Large intestine (tissue), 12 donors: ENCODE measurements at places on chromosomes 6 and 20. TPM values are rescaled to one million over a fixed set of nuclear protein-coding genes. Genes with fewer than 3 reads are reported as not detected.
A peak's percentile ranks its signal among the peaks of the same experiment; 100 is the strongest.

FILIP1 gene
- 7.5 TPM for polyA plus RNA-seq

RPL10A gene
- polyA plus RNA-seq: 2,412 TPM

OGFRL1 gene
- 9.5 TPM for polyA plus RNA-seq

BPIFB1 gene
- not detected for polyA plus RNA-seq

KHDC1L gene
- 0.13 TPM for polyA plus RNA-seq

SAMD3 gene
- polyA plus RNA-seq: 3.6 TPM

PARD6B gene
- polyA plus RNA-seq: 10.9 TPM

GRCh38 chr6:11798096-11798495, 19.5 kb upstream of the ADTRP start:
- H3K4me1 ChIP-seq: peaks cover 17% of the 10 kb centered on the region
- no peaks in the 10 kb centered on the region for H3K36me3 ChIP-seq
- DNase-seq: no peak
- H3K27me3 ChIP-seq: no peaks in the 10 kb centered on the region
- H3K4me3 ChIP-seq: no peak overlapping the region

DNA sequence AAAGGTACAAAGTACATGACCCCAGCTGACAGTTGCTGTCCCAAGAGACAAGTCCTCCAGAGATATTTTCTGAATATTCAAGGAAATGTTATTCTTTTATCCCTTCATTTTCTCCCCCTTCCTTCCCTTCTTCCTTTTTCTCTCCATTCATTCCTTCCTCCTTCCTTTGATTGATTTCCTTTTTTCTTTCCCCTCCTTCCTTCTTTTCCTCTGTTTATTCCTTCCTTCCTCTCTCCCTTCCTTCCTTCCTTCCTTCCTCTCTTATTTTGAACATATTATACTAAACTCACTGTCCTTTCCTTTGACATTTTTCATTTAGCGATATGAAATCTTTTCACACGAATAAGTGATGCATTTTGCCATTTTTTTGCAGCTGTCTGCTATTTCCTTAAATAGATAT, 73.2 kb upstream of the HDDC2 start:
- H3K27me3 ChIP-seq: no peaks in the 10 kb centered on the region
- H3K27ac ChIP-seq: no peak overlapping the region
- H3K4me1 ChIP-seq: no peaks in the 10 kb centered on the region
- no peaks in the 10 kb centered on the region for H3K36me3 ChIP-seq

DNA sequence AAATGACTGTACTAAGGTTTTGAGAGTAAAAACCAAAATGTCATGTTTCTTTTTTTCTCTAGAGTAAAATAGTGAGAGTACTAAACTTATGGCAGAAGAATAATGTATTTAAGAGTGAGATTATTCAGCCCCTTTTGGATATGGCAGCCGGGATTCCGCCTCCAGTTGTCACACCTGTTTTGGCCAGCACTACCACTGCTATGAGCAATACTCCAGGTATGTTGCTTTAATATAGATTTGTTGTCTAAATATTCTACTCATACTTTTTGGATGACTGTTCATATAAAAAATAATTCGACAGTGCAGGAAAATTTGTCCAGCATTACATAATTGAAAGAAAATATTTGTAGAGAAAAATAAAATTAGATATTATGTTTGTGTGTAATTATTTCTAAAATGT, 59.5 kb downstream of the SCAF8 start:
- no peaks in the 10 kb centered on the region for H3K27me3 ChIP-seq
- DNase-seq: no peak
- no peak overlapping the region for H3K27ac ChIP-seq
- no peak overlapping the region for H3K4me3 ChIP-seq

GRCh38 chr20:15475483-15475882, 1097.8 kb downstream of the KIF16B start:
- no peaks in the 10 kb centered on the region for H3K27me3 ChIP-seq
- no peaks in the 10 kb centered on the region for H3K36me3 ChIP-seq
- H3K4me3 ChIP-seq: no peak overlapping the region

GRCh38 chr6:90008189-90008907, 114.1 kb downstream of the GJA10 start:
- no peaks in the 10 kb centered on the region for H3K4me1 ChIP-seq
- H3K4me3 ChIP-seq: no peak overlapping the region
- no peak for DNase-seq
- no peaks in the 10 kb centered on the region for H3K27me3 ChIP-seq
- H3K27ac ChIP-seq: no peak overlapping the region
- no peaks in the 10 kb centered on the region for H3K36me3 ChIP-seq

GRCh38 chr20:15069355-15069754, 731.9 kb upstream of the FLRT3 start:
- H3K4me3 ChIP-seq: no peak overlapping the region
- H3K36me3 ChIP-seq: no peaks in the 10 kb centered on the region
- no peak for DNase-seq
- H3K27me3 ChIP-seq: no peaks in the 10 kb centered on the region
- no peak overlapping the region for H3K27ac ChIP-seq
- no peaks in the 10 kb centered on the region for H3K4me1 ChIP-seq

DNA sequence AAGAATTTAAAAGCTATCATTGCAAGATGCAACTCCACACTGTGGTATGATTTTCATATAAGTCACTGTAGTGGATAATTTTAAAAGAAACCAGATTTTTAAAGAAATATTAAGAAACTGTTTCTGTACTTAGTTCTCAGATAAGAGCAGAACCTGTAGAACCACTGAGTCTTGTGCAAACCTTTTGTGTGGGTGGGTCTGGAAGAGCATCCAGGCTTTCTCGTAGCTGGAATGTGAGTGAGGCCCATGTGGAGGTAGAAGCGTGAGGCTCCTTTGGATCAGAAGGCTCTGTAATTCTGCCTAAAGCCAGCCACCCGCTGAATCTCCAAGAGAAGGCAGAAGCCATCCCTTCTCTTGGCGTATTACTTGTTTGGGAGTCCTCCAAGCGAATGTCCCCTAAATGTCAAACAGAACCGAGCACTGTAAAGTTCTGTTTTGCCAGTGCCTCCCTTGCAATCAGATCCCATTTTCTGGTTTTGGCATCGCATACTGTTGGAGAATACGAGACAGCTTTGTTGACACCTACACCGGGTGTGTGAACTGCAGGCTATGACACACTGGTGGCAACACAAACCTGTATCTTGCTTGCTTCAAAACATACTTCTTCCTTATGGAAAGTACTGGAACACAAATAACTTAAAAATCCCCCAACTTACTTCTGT, 188.7 kb downstream of the FOXC1 start:
- H3K4me3 ChIP-seq: no peak overlapping the region
- H3K27ac ChIP-seq: no peak overlapping the region
- no peaks in the 10 kb centered on the region for H3K36me3 ChIP-seq
- DNase-seq: no peak
- H3K4me1 ChIP-seq: peaks cover 29% of the 10 kb centered on the region

DNA sequence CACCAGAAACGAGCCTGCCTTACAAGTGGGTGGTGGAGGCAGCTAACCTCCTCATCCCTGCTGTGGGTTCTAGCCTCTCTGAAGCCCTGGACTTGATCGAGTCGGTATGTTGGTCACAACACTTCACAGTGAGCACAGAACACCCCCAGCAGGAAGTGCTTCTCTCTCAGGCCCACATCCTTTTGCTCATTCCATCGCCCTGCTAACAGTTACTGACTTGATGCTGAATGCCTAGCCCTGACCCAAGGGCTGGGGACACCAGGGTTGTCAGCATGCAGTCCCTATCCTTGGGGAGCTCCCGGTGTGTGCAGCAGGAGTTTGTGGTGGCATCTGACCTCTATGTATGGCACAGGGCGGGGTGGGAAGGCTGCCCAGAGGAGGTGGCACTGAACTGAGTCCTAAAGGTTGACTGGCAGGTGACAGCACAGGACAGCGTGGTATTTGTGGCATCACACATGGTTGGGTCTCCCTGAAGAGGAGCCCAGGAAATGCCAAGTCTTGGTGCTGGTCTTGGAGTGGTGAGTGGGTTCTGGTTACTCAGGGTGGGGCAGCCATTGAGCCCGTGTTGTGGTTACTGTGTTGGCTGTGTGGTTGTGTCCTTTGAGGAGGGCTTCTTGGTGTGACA, 26.7 kb downstream of the GTSF1L start:
- no peaks in the 10 kb centered on the region for H3K27me3 ChIP-seq
- H3K4me1 ChIP-seq: no peaks in the 10 kb centered on the region
- no peak overlapping the region for H3K27ac ChIP-seq
- DNase-seq: no peak

DNA sequence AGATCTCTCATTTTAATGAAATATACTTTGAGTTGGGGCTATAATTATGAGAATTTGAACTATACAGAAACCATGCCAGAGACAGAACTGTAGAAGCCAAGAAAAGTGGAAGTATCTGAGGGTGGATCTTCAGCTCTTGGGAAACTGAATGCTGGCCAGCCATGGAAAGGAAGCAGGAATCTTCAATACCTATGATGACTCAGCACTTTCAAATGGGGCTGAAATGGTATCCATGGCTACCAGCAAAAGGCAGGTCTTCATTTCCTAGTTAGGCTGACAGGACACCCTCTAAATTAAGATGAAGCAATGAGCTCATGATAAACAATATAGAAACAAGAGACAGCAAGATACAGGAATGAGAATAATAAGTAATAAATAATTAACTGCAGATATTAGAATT, 171.3 kb downstream of the COL21A1 start:
- DNase-seq: no peak
- no peak overlapping the region for H3K27ac ChIP-seq
- no peak overlapping the region for H3K4me3 ChIP-seq

DNA sequence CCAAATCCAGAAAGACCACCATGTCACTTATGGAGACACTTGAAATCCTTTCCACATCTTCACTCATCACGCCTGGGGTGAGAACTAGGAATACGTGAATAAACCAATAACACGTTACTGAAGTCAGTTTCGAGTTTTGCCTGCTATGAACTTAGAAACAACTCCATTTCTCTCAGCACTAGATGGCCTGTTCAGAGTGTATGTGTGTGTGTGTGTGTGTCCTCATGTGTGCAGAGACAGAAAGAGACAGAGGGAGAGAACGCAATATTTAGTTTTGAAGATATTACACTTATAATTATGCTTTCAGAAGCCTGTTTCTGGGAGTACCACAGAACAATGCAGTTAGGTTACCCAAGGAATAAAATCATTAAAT, 81.2 kb upstream of the CCN6 start:
- H3K36me3 ChIP-seq: no peaks in the 10 kb centered on the region
- H3K27ac ChIP-seq: no peak overlapping the region
- peaks cover 3% of the 10 kb centered on the region for H3K27me3 ChIP-seq
- H3K4me1 ChIP-seq: peaks cover 6% of the 10 kb centered on the region
- no peak for DNase-seq

- H3K4me3 ChIP-seq: no peak overlapping the region
- no peak for DNase-seq
- H3K27me3 ChIP-seq: no peaks in the 10 kb centered on the region
- H3K27ac ChIP-seq: no peak overlapping the region
- H3K36me3 ChIP-seq: no peaks in the 10 kb centered on the region
- H3K4me1 ChIP-seq: no peaks in the 10 kb centered on the region
These were observed 34.9 kb upstream of the HEY2 start for GRCh38 chr6:125714441-125715090.

DNA sequence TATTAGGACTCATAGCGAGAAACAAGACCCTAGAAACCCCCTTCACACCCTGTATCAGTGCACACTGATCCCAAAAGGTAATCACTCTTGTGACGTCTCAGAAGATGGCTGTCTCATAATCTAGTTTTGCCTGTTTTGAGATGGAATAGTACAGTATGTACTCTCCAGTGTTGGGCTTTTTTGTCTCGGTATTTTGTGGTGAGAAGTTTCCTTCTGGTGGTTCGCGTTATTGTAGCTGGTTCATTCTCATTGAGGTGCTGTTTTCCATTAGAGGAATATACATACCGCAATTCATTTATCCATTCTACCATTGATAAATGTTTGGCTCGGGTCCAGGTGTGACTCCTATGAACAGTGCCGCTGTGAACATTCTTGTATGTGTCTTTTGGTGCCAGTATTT, 27.9 kb upstream of the MAP3K4 start:
- no peaks in the 10 kb centered on the region for H3K27me3 ChIP-seq
- H3K27ac ChIP-seq: no peak overlapping the region
- DNase-seq: no peak

DNA sequence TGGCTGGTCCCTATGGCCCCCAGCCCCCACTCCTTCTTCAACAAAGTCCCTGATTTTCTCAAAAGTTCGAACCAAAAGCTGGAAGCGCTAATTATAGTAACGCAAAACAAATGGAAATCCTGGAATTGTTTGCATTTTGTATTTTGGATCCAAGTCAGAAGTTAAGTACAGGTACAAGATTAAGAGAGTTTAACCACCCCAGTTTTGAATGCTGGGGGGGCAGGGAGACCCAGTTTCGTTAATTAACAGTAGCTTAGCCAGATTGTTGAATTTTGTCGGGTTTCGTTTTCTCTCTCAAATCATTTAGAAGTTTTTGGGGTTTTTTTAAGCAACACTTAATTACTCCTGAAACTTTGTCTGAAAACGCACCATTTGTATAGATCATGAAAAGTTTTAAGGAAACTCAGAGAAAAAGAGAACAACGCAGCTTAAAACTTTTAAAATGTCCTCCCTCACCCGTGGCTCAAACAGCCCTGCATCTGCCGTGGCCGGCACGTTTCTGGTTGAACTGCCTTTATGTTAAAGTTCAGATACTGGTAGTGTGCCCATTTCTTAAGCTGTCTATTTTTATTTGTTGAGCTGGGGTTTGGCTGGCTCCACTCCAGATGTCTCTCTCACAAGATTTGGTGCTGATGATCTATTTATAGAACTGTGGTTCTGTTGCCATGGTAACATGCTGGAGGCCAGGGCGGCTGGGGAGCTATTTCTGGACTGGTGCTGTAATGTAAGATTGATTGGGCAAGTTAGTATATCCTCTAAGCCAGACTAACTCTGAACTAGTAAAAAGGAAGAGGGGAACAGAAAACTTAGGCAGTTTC, 55.0 kb downstream of the GNAS start:
- peak; percentile 79 for DNase-seq
- peak overlapping the region; percentile 54 for H3K27ac ChIP-seq
- H3K36me3 ChIP-seq: peaks cover 83% of the 10 kb centered on the region
- no peaks in the 10 kb centered on the region for H3K4me1 ChIP-seq

DNA sequence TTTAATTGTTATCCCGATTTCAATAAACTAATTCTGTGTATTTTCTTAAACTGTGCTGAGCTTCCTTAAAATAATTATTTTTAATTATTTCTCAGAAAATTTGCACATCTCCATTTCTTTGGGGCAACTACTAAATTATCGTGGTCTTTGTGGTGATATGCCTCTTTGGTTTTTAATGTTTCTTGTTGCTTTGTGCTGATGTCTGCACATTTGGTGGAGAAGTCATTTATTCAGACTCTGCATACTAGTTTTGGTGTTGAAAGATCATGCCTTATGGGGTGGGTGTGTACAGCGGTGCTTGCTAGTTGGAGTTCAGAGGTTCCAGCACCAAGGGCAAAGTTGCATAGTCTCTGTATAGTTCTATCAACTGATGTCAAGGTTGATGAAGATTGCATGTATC, 253.2 kb downstream of the MEI4 start:
- no peak overlapping the region for H3K27ac ChIP-seq
- H3K4me3 ChIP-seq: no peak overlapping the region
- H3K4me1 ChIP-seq: no peaks in the 10 kb centered on the region
- H3K36me3 ChIP-seq: no peaks in the 10 kb centered on the region
- H3K27me3 ChIP-seq: no peaks in the 10 kb centered on the region

GRCh38 chr20:39474879-39475278, 512.7 kb downstream of the DHX35 start:
- H3K4me1 ChIP-seq: no peaks in the 10 kb centered on the region
- no peak overlapping the region for H3K27ac ChIP-seq
- no peak overlapping the region for H3K4me3 ChIP-seq
- no peaks in the 10 kb centered on the region for H3K27me3 ChIP-seq
- no peak for DNase-seq

GRCh38 chr6:157020398-157020797, 243.2 kb downstream of the ARID1B start:
- peaks cover 9% of the 10 kb centered on the region for H3K4me1 ChIP-seq
- H3K4me3 ChIP-seq: peak overlapping the region; percentile 76
- no peaks in the 10 kb centered on the region for H3K36me3 ChIP-seq
- DNase-seq: no peak
- no peaks in the 10 kb centered on the region for H3K27me3 ChIP-seq

GRCh38 chr6:15621203-15622044, 41.4 kb downstream of the DTNBP1 start:
- peaks cover 2% of the 10 kb centered on the region for H3K36me3 ChIP-seq
- no peak for DNase-seq
- no peaks in the 10 kb centered on the region for H3K27me3 ChIP-seq
